ENCODE measurements at places on chromosomes 6 and 20.

GRCh38 chr6:32963866-32964265, 4.5 kb upstream of the BRD2 start:
- no peak for DNase-seq

DNA sequence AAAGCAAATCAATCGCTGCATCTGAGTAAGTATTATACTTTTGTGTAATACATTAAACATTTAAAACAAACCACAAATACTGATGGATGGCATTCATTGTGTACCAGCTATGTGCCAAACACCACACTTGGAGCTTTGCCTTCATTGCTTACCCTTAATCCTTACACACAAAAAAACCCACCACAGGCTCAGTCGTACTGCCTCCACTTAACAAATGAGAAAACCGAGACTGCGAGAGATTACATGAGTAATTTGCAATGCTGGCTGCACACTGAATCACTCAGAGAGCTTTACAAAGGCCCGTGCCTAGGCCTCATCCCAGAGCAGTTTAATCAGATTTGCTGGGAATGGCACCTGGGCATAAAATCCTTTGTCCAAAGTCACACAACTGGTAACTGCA, 130.5 kb downstream of the EDN1 start:
- DNase-seq: no peak

GRCh38 chr6:25615471-25615870, 36.5 kb upstream of the SCGN start:
- DNase-seq: no peak

DNA sequence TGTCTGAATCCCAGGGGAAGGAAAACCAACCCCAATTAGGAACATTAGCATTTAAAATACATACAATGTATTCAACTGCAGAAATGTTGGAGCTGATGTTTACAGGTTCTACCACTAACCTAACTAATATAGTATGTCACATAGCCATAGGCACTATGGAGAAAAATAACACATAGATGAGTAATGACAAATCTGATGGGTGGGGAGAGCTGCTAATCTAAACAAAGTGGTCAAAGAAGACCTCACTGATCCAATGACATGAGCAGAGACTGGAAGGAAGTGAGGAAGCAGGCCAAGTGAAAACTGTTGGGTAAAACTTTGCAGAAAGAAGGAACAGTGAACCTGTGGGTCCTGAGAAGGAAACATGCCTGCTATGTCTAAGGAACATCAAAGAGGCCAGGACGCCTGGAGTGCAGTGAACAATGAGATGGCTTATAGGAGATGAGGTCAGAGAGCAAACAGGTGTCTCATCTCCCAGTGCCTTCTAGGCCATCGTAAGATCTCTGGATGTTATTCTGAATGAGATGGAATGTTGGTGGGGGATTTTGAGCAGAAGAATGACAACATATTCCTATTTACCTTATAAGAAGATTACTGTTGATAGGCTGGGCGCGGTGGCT, 135.7 kb downstream of the ALDH8A1 start:
- no peak for DNase-seq

- DNase-seq: no peak
Observed at GRCh38 chr20:45300961-45301360, 5.7 kb upstream of the RBPJL start.

GRCh38 chr6:31836474-31837368, 9.2 kb downstream of the HSPA1B start:
- no peak for DNase-seq
